Hepatocyte (in vitro differentiated cells): ENCODE measurements at places on chromosomes 2 and 18. TPM values are rescaled to one million over a fixed set of nuclear protein-coding genes. Genes with fewer than 3 reads are reported as not detected.

DHX57 gene
- 16.1 and 19.4 TPM in 2 replicates for total RNA-seq

PARD3B gene
- total RNA-seq, result 21.1 and 21.7 TPM in 2 replicates

NPC1 gene
- 57.5 and 77.2 TPM in 2 replicates for total RNA-seq

RAPGEF4 gene
- total RNA-seq, result 1.9 and 2.0 TPM in 2 replicates

IL1RN gene
- total RNA-seq, result 3.1 and 4.3 TPM in 2 replicates

PPP1R1C gene
- 0.40 and 8.4 TPM in 2 replicates for total RNA-seq

- no peak for DNase-seq
Measured at GRCh38 chr2:233056961-233057605, 3.1 kb upstream of the INPP5D start.

DNA sequence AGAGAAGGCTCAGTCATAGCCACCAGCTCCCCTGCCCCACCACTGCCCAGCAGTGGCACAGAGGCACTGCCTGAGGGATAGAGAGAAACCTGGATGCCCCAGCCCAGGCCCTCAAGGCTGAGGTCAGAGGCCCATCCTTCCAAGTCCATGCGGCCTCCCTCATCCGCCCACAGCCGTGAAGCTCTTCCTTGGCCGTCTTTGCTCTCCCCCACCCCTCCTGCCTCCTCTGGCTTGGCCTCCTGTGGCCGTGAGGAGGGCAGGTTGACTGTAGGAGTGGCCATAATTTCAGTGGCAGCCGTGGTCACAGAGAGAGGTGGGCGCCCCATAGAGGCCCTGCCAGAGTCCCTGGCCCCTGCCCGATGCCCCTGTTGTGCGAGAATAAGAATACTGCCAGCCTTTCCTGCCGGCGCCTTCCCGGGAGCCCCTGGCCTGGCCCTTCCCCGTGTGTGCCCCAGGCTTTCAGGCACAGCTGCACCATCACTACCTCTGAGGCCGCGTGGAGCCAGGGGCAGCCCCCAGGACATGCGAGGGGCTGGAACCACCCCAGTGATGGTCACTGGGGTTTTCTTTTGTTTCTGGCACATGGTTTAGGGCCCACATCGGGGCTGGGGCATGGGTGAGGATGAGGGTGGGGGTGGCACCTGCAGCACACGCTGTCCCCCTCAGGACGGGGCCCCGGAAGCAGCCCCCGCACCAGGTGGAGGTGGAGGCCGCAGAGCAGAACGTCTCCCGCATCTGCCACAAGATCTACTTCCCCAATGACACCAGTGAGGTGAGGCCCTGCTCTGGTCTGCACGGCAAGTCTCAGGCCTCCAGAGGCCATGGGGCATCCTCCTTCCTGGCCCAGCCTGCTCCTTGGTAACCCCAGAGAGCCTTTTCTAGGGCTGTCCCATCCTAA lies 13.1 kb upstream of the GPR17 start:
- DNase-seq, result no peak

DNA sequence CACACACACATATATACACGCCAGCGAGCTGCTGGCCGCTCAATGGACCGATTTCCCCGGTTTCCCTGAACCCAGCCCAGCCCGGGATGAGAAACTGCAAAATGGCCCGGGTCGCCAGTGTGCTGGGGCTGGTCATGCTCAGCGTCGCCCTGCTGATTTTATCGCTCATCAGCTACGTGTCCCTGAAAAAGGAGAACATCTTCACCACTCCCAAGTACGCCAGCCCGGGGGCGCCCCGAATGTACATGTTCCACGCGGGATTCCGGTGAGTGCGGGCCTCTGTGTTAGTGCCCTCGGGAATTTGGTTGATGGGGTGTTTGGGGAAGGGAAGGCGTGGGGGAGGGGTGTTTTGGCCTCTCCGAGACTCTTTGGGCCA lies 392 bp downstream of the ST8SIA3 start:
- DNase-seq, result no peak

DNA sequence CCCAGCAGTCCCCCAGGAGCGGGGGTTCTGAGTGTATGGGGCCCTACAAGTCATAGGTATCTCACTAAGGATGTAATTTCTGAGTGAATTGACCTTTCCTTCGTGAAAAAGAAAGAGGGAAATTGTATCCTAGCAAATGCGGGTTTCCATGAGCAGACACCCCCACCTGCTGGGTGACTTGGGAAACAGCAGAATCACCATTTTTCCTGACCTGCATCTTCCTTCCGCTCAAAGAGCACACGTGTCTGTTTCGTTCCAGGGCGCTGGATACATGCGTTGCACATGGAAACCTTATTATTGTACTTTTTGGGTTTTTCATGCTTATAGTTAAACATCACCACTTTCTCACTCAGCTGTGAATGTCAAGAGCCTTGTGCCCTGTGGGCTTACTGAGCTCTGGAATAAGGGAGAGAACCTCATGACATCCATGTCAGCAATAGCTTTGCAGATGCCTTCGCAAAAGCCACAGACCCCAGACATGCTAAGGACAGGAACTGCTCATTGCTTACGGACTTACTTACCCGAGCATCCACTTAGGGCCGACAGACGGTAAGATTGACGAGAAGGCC lies 132.8 kb downstream of the TPO start:
- peak; percentile 79 for DNase-seq

DNA sequence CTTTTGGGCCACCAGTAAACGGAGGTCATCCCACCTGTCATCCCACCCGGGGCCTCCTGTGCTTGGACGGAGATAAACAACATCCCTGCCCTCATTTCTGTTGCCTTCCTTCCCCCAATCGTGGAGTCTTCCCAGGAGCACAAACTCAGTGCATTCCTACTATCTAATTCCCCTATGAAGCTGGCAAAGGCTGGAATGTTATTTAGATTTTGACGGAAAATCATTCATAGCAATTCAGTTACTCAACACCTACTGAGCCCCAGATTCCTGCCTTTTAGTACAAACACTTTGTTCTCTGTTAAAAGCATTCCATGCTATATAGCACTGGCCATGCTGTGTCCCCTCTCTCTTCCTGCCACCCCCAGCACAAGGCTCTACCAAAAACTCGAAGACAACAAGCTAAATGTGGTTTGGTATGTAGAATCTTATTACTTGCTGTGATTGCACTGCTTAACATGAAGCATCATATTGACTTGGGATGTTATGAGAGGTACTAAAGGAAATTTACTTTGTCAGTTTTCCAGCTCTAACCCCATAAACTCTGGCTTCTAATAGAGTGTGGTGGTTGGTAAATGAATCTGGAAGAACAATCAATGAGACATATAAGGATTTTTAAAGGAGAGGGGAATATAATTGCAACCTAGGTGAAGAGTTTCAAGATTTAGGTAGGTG lies 32.3 kb upstream of the IMPA2 start:
- DNase-seq, result no peak

DNA sequence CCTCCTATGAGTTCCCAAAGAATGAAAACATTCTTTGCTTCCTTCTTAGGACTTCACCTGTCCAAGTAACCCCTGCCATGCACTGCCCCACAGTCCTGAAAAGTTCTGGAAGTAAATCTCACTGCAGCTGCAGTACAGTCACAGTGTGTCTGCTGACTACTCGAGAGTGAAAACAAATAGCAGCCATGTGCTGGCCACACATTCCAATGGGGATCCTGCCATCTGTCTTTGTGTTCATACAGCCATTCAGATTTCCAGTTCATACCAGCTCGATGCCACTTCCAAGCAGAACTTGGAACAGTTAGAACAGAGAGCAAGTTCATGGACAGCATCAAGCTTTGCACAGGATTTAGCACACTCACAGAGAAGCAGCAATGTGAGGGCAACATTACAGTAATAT lies 629.9 kb upstream of the ACVR2A start:
- no peak for DNase-seq

- DNase-seq, result no peak
Measured at GRCh38 chr18:24482821-24483220, 22.4 kb downstream of the HRH4 start.

DNA sequence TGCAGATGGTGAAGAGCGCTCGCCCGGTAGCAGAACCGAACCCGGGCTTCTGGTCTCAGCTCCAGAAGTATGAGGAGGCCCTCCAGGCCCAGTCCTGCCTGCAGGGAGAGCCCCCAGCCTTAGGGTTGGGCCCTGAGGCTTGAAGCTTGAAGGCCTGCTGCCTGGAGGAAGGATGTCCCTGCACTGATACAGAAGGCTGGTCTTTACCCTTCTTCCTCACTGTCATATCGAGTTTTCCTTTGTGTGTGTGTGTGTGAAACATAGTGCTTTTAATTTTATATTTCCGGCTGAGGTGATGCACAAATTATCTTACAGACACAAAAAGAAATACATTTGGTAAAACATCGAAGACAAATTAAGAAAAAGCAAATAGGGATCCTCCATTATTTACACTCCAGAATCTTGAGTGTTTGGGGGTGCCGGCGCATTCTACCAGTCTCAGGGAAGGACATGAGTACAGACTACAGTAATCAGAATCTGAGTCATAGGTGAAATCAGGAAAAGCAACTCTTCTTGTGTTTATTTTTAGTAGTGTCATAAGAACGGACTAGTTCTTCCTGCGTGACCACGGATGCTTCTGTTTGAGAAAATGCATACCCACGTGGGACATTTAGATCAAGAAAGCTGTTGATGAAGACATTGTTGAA lies 1.3 kb downstream of the DUSP28 start:
- peak; percentile 63 for DNase-seq

DNA sequence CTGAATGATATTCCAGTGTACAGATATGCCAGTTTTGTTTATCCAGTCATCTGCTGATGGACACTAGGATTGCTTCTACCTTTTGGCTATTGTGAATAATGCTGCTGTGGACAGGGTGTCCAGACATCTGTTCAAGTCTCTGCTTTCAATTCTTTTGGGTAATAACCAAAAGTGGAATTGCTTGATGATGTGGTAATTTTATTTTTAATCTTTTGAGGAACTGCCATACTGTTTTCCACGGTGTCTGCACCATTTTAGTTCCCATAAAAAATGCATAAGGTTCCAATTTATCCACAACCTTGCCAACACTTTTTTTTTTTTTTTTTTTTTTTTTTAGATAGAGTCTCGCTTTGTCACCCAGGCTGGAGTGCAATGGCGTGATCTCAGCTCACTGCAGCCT lies 141.9 kb upstream of the REV1 start:
- DNase-seq, result no peak
